Activated CD8-positive, alpha-beta memory T cell treated with anti-CD3 and anti-CD28 coated beads for 1 hour (primary cell): ENCODE measurements at places on chromosomes 11 and 22.

DNA sequence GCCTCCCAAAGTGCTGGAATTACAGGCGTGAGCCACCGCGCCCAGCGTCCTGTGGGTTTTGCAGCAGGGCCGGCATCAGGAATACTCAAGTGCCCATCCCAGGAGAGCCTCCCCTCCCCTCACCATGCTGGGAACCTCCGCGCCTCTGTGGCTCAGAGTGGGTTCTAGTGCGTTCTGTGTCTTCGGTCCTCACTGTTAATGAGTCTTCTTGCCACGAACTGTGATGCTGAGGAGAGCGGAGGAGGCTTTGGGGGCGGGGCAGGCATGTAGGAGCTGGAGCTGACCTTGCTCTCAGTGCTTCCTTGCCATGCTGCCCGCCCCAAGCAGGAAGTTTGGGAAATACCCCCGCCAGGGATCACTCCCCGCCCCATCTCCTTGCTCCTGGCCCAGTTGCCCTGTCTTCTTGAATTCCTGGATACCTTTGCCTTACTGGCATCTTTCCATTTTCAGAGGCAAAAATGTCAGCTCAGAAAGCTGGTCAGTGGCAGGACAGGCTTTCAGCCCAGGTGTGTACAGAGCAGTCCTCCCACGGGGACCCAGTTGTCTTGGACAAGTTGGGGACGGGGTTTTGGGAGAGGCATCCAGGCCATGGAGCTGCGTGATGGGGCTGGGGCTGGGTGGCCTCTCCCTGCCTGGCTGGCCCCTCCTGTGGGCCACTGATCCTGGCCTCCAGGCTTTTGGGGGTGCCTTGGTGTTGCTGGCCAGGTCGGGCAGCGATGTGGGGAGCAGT lies 5.1 kb downstream of the GRAMD4 start:
- DNase-seq: no peak

DNA sequence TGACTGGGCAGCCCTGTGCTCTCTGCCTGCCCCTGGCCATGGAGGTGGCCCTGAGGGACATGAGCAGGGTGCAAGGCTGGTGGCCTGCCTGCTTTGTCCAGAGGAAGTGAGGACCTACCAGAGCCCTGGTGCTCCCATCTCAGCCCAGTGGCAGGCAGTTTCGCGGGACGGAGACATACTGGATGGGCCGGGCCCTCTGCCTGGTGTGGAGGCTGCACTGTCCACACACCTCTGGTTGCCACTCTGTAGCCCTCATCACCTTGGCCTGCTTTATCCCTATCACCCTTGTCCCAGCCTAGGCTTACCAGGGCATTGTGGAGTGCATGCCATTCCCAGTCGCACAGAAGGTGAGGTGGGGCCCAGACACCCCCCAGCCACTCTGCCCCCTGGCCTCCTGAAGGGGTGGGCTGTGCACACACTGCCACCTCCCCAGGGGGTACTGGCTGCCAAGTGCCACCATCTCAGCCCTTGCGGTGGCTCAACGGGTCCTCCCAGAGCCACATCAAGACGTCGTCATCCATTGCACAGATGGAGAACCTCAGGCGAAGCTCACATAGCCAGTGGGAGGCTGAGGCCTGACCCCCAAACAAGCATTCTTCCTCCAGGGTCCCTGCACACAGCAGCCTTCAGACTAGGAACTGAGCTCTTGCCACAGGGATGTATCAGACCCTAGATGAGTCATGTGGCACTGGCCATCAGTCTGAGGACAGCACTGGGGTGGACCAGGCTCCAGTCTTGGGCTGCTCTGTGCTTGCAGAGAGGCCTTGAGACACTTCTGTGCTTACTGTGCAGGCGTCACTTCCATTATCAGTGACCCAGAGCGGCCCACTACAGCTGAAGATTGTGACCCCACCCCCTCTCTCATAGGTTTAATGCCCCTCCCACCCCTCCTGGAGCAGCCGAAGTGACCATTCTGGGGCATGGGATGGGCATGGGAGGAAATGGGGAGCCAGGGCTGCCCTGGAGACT lies 176.1 kb downstream of the IGLL1 start:
- DNase-seq: no peak

DNA sequence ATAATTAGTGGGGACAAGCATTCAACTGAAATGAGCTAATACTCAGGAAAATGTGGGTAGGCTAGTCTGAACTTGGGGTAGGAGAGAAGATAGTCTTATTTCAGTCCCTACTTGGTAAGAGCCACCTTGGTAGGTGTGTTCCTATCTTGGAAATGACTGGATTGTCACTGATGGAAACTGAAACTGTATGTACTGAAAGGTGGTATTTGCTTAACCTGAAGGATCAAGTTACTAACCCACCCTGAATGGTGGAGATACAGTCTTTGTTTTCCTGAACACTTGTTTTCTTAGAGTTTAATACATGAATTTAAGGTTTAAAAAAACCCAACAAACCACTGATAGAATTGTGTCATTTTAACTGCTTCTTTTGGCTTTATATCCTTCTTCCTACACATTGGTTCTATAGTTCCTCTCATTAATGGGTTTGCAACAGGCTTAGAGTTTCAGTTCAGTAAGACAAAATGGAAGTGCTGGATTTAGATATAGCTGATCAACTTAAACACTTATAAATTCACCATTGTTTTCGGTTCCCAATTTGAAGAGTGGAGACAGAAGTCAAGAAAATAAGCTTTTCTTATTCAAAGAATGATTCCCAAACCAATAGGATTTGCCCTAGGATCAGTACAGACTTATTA lies 4.2 kb downstream of the FAR1 start:
- DNase-seq: no peak

DNA sequence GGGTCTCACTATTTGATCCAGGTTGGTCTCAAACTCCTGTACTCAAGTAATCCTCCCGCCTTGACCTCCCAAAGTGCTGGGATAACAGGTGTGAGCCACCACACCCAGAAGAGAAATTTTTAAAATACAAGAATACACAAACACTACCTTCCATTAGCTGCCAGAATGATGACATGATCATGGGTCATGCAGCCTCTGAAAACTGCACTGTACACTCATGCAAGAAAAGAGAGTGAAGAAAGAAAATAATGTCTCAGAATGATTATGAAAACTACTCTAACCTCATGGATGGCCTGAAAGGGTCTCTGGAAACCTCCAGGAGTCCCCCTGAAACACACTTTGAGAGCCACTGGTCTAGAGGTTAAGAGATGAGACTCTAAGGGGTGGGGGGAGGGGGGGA lies 18.8 kb downstream of the VPS37C start:
- no peak for DNase-seq

DNA sequence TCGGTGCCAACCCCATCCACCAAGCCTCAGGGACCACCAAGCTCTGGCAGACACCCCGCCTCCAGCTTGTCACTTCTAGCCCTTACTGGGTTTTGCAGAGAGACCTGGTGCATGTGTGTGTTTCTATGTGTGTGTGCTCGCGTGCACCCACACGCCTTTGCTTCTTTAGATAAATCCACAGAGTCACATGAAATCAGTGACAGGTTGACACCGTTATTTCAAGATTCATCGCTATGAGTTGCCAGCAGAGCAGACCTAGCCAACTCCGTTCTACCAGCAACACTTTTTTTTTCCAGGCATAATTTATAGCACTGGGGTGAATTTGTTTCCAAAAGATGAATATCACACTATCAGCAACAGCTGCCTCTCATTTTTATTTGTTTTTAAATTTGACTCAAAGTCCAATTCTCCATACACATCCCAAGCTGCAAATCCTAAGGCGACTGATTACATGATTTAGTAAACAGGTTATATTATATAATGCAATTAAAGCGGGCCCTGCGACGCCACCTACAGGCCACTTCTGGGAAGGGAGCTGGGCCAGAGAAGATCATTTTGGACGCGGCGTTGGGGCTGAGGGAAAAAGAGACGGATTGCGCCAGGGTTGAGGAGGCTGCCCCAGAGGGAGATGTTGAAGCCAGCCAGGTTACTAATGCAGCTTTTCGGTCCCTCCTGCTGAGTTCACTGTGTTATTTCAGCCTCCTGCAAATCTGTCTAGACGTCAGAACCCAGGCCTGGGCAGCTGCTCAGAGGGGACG lies 150.5 kb downstream of the FEZ1 start:
- no peak for DNase-seq

GRCh38 chr22:38414009-38414395 lies 41.0 kb downstream of the KCNJ4 start:
- DNase-seq: no peak

GRCh38 chr11:118287006-118287405 lies 17.5 kb upstream of the CD3E start:
- no peak for DNase-seq

- no peak for DNase-seq
These were observed 8.5 kb upstream of the CDC42BPG start for GRCh38 chr11:64852804-64853509.

DNA sequence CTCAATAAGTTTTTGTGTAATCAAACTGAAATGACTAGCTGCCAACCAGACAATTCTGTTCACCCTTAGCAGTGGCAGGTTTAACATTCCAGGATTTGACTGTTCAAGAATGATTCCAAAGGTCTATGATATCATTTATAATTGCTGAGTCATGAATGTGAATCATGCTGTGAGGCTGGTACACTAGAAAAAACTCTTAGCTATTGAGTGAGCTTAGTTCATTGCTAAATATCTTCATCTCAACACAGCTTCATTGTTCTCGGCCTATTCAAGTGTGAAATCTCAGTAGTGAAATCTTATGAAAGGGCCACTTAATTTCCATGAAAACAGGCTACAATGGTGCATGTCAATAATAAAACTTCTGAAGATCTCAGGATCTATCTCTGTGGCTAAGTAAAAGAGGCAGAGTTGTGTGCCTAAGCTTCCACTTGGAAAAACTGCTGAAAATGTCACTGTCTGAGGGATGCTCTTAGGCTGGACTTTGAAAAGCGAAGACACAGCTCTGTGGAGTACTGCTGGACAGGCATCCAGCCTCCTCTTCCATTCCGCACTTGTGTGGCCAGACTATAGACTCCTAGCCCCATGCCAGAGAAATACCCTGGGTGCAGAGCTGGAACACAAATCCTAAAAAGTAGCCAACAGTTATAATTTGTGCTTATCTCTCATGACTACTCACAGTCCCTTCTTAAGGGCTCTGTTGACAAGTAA lies 12.8 kb downstream of the AQP11 start:
- DNase-seq: no peak

DNA sequence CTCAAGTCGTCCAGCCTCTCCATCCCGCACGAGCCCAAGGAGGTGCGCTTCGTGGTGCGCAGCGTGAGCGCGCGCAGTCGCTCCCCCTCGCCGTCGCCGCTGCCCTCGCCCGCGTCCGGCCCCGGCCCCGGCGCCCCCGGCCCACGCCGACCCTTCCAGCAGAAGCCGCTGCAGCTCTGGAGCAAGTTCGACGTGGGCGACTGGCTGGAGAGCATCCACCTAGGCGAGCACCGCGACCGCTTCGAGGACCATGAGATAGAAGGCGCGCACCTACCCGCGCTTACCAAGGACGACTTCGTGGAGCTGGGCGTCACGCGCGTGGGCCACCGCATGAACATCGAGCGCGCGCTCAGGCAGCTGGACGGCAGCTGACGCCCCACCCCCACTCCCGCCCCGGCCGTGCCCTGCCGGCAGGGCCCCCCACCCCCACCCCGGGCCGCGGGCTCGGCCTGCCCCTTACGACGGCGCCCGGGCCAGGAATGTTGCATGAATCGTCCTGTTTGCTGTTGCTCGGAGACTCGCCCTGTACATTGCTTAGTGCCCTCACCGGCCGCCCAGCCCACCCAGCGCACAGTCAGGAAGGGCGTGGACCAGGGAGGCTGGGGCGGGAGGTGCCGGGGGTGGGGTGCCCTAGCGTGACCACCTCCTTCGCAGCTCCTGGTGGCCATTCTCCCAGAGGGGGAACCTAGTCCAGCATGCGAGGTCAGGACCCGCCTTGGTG lies 6.9 kb upstream of the ACR start:
- no peak for DNase-seq
